ENCODE measurements at places on chromosomes 13 and 19.

DNA sequence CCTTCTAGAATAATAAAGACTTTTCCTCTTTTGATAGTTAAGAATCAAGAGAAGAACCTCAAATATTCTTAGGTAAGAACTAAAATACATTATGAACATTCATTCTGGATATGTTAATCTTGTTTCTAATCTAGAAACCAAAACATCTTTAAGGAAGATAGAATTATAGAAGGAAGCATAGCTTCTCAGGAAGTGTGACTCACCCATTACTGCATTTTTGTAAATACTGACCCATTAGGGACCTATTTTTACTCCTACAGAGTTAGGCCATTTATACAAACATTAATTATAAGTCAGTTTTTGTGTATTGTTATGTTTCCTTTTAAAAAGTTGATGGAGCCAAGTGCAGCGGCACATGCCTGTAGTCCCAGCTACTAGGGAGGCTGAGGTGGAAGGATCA lies 147.1 kb downstream of the NUFIP1 start:
- DNase-seq = no peak

- no peak for DNase-seq
Observed at GRCh38 chr13:30830638-30830965, 75.5 kb upstream of the MEDAG start.

DNA sequence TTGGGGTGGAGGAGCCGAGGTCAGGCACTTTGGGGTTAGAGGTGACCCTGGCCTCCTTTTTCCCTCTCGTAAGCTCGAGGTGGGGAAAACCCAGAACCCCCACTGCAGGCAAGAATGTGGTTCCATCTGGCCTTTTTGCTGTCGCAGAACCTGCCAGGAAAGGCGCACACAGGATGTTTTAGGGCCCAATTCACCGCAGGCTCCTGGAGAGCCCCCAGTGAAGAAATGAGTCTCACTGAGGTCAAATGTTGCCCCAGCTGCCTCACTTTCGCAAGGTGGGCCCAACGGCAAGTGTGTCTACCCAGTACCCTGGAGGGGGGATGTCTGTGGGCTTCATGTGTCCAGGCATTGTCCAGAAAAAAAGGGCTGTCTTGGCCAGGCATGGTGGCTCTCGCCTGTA lies 61.8 kb downstream of the PEX11G start:
- no peak for DNase-seq

DNA sequence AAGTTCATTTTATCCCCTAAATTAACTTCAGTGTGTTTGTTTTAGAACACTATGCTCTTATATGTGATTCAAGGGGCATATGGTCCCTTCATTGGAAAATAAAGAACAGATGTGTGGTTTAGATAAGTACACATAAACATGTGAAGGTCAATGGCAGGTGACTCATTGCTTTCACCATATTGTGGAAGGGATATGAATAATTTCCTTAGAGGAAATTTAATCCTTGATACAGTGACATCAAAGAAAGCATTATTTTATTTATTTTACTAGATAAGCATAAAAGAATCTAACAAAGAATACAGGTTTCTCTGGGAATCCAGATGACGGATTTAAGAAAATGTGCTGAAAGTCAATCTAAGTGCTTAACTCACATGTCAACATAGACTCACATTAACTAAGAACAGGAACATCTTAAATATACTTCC lies 373.5 kb downstream of the KCTD12 start:
- DNase-seq = peak; percentile 78
